AML-193 (cell line): ENCODE measurements at places on chromosomes 12 and 14.

- no peak for DNase-seq
Measured at GRCh38 chr12:64968989-64969819, 144.8 kb downstream of the TBC1D30 start.

GRCh38 chr12:112308652-112309051, 73.6 kb downstream of the HECTD4 start:
- DNase-seq = no peak

DNA sequence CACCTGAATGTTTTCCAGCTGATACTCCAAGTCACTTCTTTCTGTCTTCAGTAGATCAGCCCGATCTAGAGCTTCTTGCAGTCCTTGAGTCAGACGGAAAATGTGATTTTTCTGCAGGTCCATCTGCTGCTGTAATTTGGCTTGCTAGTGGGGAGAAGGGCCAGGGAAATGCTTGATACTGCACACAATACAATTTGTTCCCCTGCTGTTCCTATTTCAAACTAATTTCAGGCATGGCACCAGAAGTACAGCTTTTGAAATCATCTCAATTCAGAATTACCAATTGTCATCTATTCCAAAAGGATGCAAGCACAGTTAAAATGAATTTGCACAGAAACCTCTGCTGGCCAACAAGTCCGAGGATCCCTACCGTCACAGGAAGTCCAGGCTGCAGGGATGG, 53.4 kb downstream of the PRKAB1 start:
- no peak for DNase-seq

DNA sequence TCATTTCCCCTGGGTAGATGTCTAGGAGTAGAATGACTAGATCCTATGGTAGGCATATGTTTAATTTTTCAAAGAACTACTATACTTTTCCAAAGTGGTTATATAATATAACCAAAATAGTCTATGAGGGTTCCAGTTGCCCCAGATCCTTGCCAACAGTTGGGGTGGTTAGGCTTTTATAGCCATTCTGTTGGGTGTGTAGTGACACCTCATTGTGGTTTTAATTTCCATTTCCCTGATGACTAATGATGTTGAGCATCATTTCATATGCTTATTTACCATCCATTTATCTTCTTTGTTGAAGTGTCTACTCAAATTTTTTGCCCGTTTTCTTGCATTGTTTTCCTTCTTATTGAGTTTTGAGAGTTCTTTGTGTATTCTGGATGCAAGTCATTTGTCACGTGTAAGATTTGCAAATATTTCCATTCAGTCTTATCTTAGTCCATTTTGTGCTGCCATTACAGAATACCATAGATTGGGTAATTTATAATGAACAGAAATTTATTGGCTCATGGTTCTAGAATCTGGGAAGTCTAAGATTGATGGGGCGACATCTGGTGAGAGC, 4.7 kb downstream of the SYNE2 start:
- no peak for DNase-seq

- no peak for DNase-seq
Measured at GRCh38 chr14:74586681-74587362, 25.2 kb downstream of the LTBP2 start.

DNA sequence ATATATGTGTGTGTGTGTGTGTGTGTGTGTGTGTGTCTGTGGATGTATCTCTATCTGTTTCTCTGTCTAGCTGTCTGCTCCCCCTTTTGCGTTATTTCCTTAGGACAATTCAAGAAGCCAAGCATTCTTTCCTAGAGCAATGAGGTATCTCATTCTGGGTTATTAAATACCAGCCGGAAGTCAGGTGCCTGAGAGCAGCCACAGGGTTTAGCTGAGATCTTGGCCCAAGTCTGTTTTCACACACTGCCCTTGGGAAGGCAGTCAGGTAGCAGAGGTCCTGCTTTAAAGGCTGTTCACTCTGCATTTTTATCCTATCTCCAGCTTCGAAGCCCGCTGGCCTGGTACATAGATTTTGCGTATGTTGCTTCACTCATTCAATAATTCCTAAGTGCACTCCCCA, 76.8 kb downstream of the TSPAN9 start:
- no peak for DNase-seq

GRCh38 chr12:102539651-102540553, 59.5 kb upstream of the IGF1 start:
- DNase-seq = no peak

DNA sequence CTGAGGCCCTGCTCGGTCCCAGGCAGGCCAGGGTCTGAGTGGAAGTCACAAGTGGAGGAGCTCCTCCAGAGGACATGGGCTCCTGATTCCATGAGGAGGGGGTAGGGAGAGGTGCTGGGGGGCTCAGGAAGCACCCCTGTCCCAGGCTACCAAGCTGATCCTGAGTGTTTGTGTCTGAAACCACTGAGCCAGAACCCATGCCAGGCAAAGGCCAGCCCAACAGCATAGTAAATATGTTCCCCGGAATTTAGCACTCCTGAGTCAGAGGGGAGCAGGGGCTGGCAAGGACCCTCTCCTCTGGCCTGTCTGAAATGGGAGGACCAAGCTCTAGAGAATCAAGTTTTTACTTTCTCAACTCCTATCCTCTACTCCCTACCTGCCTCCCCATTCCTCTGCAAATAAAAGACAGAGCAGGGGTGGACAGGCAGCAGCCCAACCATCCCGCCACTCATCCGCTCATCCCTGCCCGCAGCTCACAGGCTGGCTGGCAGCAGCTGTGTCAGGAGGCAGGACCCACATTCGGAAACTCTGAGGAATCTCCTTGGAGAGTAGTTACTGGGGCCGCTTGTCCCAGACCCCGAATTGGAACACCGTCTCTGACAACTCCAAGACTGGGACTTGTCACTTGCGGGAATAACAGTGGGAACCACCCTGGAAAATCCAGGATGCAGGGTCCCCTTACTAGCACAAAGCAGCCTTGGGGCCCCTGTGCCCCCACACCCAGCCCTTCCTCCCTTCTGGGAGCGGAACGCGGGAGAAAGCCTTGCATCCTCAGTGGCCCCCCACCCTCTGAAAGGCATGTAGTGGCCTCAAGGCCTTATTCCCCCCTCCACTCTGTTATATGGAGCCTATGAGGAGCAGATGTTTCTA, 102.5 kb downstream of the ZFP36L1 start:
- no peak for DNase-seq
